ENCODE measurements at places on chromosomes 2 and 18.

DNA sequence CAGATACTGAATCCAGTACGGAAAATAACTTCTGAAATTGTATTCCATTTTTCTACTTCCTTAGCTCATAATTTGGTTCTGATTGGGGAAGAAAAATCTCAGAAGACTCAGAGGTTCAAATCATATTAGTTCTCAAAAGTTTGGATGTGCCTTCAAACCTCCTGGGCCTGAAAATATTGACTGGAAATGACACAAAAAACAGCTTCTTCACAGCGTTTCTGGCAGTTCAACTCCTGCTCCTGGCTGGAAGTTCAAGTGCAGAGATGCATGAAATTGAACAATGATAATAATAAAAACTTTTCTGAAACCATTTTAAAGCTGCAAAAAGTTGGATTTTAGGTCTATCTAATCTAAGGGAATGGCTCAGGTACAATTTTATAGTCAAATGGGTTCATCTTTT is 1459.9 kb upstream of the CELF4 start:
- no peak for DNase-seq

- DNase-seq: no peak
These were observed 34.8 kb upstream of the KCNF1 start for GRCh38 chr2:10876963-10877362.

GRCh38 chr2:168726375-168726774 is 76.1 kb upstream of the NOSTRIN start:
- no peak for DNase-seq

- no peak for DNase-seq
These were observed 95.2 kb downstream of the ZCCHC2 start for GRCh38 chr18:62617793-62618591.

- DNase-seq: no peak
These were observed 13.8 kb downstream of the TPGS2 start for GRCh38 chr18:36814994-36815393.

GRCh38 chr18:2956056-2956455 is 56.9 kb downstream of the LPIN2 start:
- DNase-seq: peak; percentile 46

DNA sequence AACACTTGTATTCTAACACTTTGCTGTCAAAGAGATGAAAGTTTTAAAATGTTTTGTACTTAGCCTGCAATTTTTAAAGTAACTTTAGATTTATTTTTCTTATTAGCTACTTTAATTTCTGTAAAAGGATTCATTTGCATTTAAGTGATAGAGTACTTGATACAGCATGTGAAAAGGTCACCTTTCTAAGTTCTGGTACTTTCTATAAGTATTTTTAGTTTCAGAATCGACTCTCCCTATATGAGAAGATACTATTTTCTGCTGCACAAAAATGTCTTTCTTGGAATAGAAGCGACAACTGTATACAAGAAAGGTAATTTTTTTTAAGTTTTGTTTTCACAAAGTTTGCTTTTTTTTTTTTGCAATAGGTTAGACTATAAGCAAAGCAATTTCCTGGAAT is 72.9 kb downstream of the METTL8 start:
- DNase-seq: no peak

DNA sequence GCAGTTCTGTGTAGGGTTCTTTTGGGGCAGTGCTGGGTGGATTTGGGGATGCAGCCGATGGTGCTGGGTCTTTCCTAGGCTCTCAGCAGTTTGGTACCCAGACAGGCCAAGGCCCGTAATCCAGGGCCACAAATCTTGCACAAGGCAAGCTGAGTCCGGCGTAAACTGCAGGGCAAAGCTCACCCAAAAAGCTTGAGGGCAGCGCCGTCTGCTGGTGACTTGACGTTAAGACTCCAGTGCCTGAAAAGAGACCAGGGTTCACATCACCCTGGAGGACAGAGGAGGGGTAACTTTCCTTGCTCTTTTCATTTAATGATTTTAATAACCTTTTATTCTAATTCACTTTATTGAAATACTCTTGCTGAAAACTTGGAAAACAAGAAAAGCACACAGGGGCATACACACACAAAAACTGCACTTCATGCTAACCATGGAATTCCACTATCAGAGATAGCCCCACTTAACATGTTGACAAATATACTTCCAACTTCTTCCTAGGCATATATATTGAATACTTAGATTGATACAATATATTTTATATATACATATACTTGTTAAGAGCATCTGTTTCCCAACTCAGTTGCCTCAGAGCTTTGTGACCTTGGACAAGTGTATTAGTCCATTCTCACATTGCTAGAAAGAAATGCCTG is 38.9 kb downstream of the CNGA3 start:
- DNase-seq: peak; percentile 56
